Spleen (tissue), 13 donors: ENCODE measurements at places on chromosomes 2 and 18.

- no peak overlapping the region for H3K4me3 ChIP-seq
- H3K27me3 ChIP-seq: no peaks in the 10 kb centered on the region
- DNase-seq: no peak
- H3K36me3 ChIP-seq: no peaks in the 10 kb centered on the region
Measured at GRCh38 chr2:123532126-123532525, 493.0 kb upstream of the CNTNAP5 start.

GRCh38 chr2:127217470-127218325 is 2.4 kb downstream of the CYP27C1 start:
- H3K27ac ChIP-seq: no peak overlapping the region
- DNase-seq: no peak
- peaks cover 27% of the 10 kb centered on the region for H3K4me1 ChIP-seq
- no peaks in the 10 kb centered on the region for H3K36me3 ChIP-seq
- no peak overlapping the region for H3K4me3 ChIP-seq
- peaks cover 62% of the 10 kb centered on the region for H3K27me3 ChIP-seq

DNA sequence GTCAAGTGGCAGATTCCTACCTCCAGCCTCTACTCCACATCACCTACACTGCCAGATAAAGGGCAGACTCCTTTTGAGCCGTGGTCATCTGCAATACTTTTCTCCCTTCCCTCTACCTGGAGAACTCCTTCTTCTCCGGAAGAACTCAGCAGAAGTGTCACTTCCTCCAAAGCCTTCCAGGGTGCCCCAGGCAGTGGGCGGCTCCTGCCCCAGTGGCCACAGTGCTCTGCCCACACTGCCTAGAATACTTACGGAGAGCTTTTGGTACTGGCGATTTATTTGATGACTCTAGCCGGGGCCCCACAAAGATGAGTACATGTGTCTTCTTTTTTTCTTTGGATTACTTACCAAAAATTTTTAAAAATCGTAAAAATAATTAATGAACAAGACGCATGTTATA is 39.7 kb downstream of the FOSL2 start:
- no peaks in the 10 kb centered on the region for H3K27me3 ChIP-seq
- H3K4me3 ChIP-seq: no peak overlapping the region
- no peak for DNase-seq
- no peaks in the 10 kb centered on the region for H3K4me1 ChIP-seq
- H3K36me3 ChIP-seq: no peaks in the 10 kb centered on the region

- no peaks in the 10 kb centered on the region for H3K4me1 ChIP-seq
- no peak overlapping the region for H3K4me3 ChIP-seq
- no peaks in the 10 kb centered on the region for H3K27me3 ChIP-seq
- DNase-seq: no peak
Measured at GRCh38 chr2:171630812-171631626, 56.2 kb upstream of the DYNC1I2 start.

GRCh38 chr2:140861666-140862065 is 1269.2 kb downstream of the LRP1B start:
- H3K4me1 ChIP-seq: no peaks in the 10 kb centered on the region
- H3K27me3 ChIP-seq: no peaks in the 10 kb centered on the region

DNA sequence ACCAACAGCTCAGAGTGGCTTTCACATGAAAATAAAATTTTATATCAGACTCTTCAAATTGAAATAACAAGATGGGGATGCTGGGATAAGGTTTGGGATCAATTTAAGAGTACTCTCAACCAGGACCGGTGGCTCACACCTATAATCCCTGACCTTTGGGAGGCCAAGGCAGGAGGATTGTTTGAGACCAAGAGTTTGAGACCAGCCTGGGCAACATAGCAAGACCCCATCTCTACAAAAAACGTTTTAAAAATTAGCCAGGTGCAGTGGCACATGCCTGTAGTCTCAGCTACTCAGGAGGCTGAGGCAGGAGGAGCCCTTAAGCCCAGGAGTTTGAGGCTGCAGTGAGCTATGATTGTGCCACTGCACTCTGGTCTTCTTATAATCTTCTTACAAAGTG is 2.6 kb downstream of the LMAN2L start:
- no peaks in the 10 kb centered on the region for H3K27me3 ChIP-seq
- H3K36me3 ChIP-seq: peaks cover 50% of the 10 kb centered on the region
- H3K4me3 ChIP-seq: no peak overlapping the region
- H3K4me1 ChIP-seq: peaks cover 53% of the 10 kb centered on the region

- no peaks in the 10 kb centered on the region for H3K36me3 ChIP-seq
- no peaks in the 10 kb centered on the region for H3K27me3 ChIP-seq
- no peaks in the 10 kb centered on the region for H3K4me1 ChIP-seq
Measured at GRCh38 chr2:209236377-209236776, 187.5 kb upstream of the MAP2 start.

DNA sequence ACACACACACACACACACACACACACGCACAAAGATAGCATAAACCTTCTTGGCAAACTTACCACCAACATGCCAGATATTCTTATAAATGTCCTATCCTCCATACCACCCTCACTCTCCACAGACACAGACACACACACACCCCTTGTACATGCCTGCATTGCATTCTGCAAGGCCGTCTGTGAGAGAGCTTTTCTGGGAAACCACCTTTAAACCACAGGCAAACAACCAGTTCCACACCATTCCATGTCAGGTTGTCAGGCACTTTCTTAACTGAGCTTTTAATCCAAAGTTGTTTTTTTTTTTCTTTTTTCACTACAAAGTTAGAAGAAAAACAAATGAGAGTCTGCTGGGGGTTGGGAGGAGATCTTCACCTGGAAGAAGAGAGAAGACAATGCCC is 221.1 kb downstream of the C1D start:
- no peak for DNase-seq
- no peaks in the 10 kb centered on the region for H3K27me3 ChIP-seq
- H3K4me1 ChIP-seq: no peaks in the 10 kb centered on the region
- no peaks in the 10 kb centered on the region for H3K36me3 ChIP-seq
- no peak overlapping the region for H3K4me3 ChIP-seq
